H1 (cell line): ENCODE measurements at places on chromosomes 7 and 10. TPM values are rescaled to one million over a fixed set of nuclear protein-coding genes. Genes with fewer than 3 reads are reported as not detected.

The UFSP1 gene
- total RNA-seq, result 4.3 and 4.8 TPM in 2 replicates

The SFTPD gene
- 0.54 and 1.1 TPM in 2 replicates for total RNA-seq

The UBE2H gene
- total RNA-seq, result 62.2 and 62.6 TPM in 2 replicates

The TRIM73 gene
- total RNA-seq, result 0.90 and 1.0 TPM in 2 replicates

The LEP gene
- not detected in 2 replicates for total RNA-seq

The ATE1 gene
- total RNA-seq, result 26.9 and 28.6 TPM in 2 replicates

The UCN3 gene
- total RNA-seq, result not detected in 2 replicates

The CDHR3 gene
- total RNA-seq, result 5.9 and 6.4 TPM in 2 replicates
